ENCODE measurements at places on chromosomes 13 and 19.
A peak's percentile ranks its signal among the peaks of the same experiment; 100 is the strongest.

DNA sequence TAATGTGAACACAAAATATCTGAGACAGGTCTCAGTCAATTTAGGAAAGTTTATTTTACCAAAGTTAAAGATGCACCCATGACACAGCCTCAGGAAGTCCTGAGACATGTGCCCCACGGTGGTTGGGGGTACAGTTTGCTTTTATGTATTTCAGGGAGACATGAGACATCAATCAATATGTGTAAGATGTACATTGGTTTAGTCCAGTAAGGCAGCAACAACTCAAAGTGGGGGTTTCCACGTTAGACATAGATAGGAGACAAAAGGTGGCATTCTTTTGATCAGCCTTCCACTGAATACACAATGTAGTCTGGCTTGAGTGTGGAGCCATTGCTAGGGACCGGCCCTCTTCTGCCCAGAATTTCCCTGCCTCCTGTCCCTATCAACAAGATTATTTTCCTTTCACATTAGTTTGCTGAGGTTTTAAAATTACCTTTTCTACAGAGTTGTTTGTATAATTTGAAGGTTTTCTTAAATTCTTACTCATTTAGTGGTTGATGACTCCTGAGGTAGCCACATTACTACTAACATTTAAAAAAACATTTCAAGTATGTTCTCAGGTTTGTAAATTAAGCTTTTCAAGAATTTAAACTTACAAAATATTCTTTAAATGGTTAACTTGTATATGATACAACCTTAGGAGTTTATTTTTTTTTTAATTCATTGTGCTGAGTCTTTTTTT is 33.2 kb downstream of the RNASEH2B start:
- DNase-seq = peak; percentile 26

- no peak for DNase-seq
These were observed 402 bp downstream of the ZSWIM9 start for GRCh38 chr19:48170817-48171347.

- DNase-seq = peak; percentile 33
These were observed 24.8 kb downstream of the UPF1 start for GRCh38 chr19:18856385-18857126.

DNA sequence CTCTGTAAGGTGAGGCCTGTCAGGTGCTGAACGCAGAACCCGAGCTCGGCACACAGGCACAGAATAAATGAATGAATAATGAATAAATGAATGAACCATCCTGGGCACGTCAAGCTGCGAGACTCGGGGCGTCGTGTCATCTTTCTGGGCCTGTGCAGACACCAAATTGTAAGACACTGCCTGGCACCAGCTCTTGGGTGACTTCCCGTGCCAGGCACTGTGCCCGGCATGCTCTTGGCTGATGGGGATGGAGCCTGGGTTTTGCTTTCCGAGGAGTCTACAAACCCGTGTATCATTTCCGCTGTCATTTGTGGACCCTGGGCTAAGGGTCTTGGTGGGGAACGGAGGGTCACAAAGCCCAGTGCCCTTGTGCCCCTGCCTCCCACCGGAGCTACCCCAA is 43.9 kb downstream of the CELF5 start:
- DNase-seq = no peak

DNA sequence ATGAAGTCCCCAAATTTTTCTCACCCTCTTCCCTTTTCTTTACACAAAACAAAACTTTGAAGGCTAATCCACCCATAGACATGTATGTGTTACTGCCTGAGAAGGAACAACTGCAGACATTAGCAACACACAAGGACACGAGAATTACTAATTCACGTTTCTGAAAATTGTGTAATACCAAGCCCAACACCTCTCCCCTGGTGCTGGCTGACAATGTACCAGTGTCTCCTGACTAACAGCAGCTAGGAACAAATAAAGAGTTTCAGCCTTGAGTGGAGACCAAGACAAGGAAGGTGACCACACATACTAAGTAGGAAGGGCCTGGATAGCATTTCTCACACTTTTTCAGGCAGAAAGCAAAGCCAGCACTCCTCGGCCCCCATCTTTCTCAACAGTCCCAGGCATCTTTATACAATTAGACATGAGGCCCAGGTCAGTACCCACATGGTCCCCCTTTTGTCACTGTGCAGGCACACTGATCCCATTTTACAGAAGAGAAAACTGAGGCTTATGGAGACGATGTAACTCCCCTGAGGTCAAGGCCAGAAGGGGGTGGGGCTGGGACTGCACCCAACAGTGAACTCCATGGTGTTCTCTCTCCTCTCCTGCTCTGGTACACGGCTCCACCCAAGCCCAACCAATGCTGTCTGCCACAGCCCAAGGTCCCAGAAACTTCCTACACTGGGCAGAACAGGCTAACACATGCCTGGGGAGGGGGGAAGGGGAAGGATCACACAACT is 8.7 kb downstream of the BRD4 start:
- peak; percentile 36 for DNase-seq

- DNase-seq = no peak
These were observed 373.7 kb upstream of the SLITRK6 start for GRCh38 chr13:86172961-86173360.

DNA sequence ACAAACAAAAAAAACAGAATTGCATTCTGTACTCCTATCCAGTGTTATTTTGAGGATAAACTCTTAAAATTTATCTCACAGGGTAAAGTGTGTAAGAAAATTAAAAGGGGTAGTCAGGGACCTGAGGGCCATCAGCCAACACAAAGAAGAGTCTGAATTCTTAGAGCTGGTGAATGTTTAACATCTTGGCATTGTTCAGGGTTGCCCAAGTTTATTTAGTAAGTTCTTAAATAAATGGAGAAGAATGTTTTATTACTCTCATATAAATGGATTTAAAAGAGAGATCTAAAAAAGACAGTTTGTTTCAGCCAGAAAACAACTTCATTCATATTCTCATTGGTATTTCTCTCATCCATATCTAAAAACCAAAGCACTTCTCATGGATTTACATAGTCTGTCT is 171.7 kb downstream of the LACC1 start:
- DNase-seq = no peak

All from M059J (cell line).